ENCODE measurements at places on chromosomes 7 and 10. TPM values are rescaled to one million over a fixed set of nuclear protein-coding genes. Genes with fewer than 3 reads are reported as not detected.
A peak's percentile ranks its signal among the peaks of the same experiment; 100 is the strongest.

Gene MYL10
- total RNA-seq = not detected

Gene EIF5AL1
- 0.28 TPM for total RNA-seq

Gene RNF148
- 0.24 TPM for total RNA-seq

Gene BTBD16
- 0.14 TPM for total RNA-seq

Gene NEUROD6
- total RNA-seq = not detected

Gene DYDC2
- 0.05 TPM for total RNA-seq

DNA sequence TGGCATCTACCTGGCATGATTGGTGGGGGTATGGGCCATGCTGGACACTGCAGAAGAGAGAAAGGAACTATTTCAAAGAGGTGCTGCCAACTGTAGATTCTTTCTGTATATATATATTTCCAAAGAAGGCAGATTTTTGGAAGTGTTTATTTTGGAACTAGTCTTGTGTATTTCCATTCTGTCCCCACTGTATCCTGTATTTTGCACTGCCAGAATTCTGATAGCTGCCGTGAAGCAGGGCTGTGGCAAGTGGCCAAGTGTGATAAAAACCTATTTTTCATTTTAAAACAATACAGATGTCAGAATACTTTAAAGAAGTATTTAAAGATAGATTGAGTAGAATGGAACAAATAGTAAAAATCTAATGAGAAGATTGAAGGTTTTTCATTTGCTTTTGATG lies 17.1 kb downstream of the MCU start:
- no peak overlapping the region for H3K4me3 ChIP-seq
- H3K27ac ChIP-seq = no peak overlapping the region
- no peaks in the 10 kb centered on the region for H3K36me3 ChIP-seq
- no peak for DNase-seq
- no peaks in the 10 kb centered on the region for H3K27me3 ChIP-seq
- H3K4me1 ChIP-seq = no peaks in the 10 kb centered on the region

- no peak for DNase-seq
- no peak overlapping the region for H3K27ac ChIP-seq
- H3K4me3 ChIP-seq = no peak overlapping the region
- no peaks in the 10 kb centered on the region for H3K36me3 ChIP-seq
- H3K27me3 ChIP-seq = peaks cover 18% of the 10 kb centered on the region
- H3K4me1 ChIP-seq = no peaks in the 10 kb centered on the region
Measured at GRCh38 chr10:132061465-132061864, 4.3 kb upstream of the JAKMIP3 start.

- no peak for DNase-seq
- no peak overlapping the region for H3K27ac ChIP-seq
- H3K36me3 ChIP-seq = no peaks in the 10 kb centered on the region
- H3K27me3 ChIP-seq = no peaks in the 10 kb centered on the region
Measured at GRCh38 chr10:125263551-125263950, 103.2 kb upstream of the CTBP2 start.

DNA sequence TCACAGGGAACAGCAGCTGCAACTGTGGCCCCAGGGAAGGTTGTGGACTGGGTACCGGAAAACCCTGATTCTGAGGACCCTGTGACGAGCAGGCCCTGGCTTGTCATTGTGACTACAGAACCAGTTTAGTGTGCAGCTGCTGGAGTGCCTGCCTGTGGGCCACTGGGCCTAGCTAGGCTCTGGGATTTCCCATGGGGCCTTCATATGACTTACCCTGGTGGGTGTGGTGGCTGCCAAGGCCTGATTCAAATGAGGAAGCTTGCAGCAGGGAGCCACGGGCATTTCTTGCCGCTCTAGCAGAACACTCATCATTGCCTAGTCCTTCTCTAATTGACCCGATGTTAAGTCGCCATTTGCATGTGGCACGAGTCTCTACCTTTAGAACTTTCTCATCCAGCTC lies 14.7 kb upstream of the CAMK2G start:
- no peaks in the 10 kb centered on the region for H3K36me3 ChIP-seq
- H3K4me1 ChIP-seq = peaks cover 15% of the 10 kb centered on the region
- DNase-seq = no peak
- no peak overlapping the region for H3K4me3 ChIP-seq
- H3K27me3 ChIP-seq = no peaks in the 10 kb centered on the region
- H3K27ac ChIP-seq = peak overlapping the region; percentile 26

- peaks cover 3% of the 10 kb centered on the region for H3K36me3 ChIP-seq
- no peak overlapping the region for H3K4me3 ChIP-seq
- H3K4me1 ChIP-seq = peaks cover 10% of the 10 kb centered on the region
- H3K27ac ChIP-seq = no peak overlapping the region
- DNase-seq = no peak
- H3K27me3 ChIP-seq = no peaks in the 10 kb centered on the region
Measured at GRCh38 chr7:2641406-2642393, 9.9 kb downstream of the TTYH3 start.

DNA sequence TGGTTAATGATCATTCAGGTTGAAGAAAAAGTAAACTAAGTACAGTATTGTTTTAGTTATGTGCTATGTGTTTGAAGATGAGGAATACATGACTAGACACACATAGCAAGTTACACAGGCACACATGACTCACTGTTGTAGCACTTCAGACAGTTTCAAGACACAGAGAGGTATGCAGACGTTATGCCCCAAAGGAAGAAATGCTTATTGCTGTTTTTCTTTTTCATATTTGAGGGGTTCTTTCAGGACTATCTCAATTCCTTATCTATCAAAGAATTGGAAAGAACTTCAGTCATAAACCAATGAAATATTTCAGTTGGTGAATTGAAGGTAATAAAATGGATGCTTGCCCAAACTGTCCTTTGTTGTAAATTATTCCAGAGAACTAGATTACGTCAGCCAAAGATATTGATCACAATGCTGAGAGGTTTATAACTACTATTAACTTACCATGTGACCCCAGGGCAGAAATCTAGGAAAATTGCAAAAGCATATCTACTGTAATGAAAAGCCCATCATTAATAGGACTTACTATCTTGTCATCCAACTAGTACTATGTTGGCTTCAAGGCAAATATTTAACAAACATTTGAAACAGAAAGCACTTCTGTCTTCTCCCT lies 61.2 kb upstream of the CAPZA2 start:
- no peaks in the 10 kb centered on the region for H3K36me3 ChIP-seq
- H3K27ac ChIP-seq = no peak overlapping the region
- H3K27me3 ChIP-seq = no peaks in the 10 kb centered on the region
- H3K4me3 ChIP-seq = no peak overlapping the region
- H3K4me1 ChIP-seq = no peaks in the 10 kb centered on the region

DNA sequence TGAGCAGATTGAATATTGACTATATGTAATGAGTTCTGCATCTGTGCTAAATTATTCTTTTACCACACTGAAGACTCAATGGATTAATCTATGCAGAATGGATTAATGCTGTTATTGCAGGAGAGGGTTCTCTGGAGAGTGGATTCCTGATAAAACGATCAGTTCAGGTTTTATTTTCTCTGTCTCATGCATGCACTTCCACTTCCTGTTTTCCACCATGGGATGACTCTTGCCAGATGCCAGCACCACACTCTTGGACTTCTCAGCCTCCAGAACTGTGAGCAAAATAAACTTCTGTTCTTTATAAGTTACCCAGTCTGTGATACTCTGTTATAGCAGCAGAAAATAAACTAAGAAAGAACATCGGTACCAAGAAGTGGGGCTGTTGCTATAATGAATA lies 207.5 kb downstream of the KCND2 start:
- H3K27ac ChIP-seq = no peak overlapping the region
- DNase-seq = no peak
- H3K36me3 ChIP-seq = no peaks in the 10 kb centered on the region

DNA sequence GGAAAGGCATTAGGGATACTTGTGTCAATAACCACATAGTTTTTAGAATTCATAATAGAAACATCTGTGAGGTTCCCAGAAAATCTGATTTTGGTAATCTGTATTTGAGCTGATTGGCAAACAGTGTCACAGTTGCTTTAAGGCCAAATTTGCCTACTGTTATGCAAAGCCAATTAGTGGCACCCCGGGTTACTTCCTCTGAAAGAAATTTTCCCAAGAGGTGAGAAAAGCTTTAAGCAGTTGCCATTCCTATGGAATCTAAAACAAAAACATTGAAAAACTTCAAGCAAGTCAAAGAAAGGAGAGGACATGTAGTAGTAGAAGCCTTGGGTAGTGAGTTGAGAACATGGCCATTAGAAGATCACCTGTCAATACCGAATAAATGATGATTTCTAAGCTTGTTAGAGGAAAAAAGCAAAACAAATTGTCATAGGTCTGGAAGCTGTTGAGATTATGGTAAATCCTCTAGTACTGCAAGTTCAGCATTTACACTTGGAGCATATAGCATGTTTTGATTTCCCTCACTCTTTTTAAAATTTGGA lies 176.8 kb downstream of the TWIST1 start:
- no peaks in the 10 kb centered on the region for H3K27me3 ChIP-seq
- H3K4me3 ChIP-seq = no peak overlapping the region
- DNase-seq = no peak
- H3K4me1 ChIP-seq = no peaks in the 10 kb centered on the region

Measured in thymus (tissue), 14 donors.